ENCODE measurements at places on chromosomes 12 and 14.

GRCh38 chr14:102479777-102480176 is 29.8 kb downstream of the ANKRD9 start:
- no peaks in the 10 kb centered on the region for H3K27me3 ChIP-seq
- H3K36me3 ChIP-seq = peaks cover 10% of the 10 kb centered on the region
- no peak for DNase-seq
- H3K27ac ChIP-seq = no peak overlapping the region
- H3K4me1 ChIP-seq = peaks cover 2% of the 10 kb centered on the region

- peaks cover 5% of the 10 kb centered on the region for H3K4me1 ChIP-seq
- peak overlapping the region; percentile 85 for H3K4me3 ChIP-seq
- peak; percentile 34 for DNase-seq
- H3K27ac ChIP-seq = peak overlapping the region; percentile 77
- H3K27me3 ChIP-seq = peaks cover 13% of the 10 kb centered on the region
Measured at GRCh38 chr12:122021193-122021821, 377 bp upstream of the BCL7A start.

GRCh38 chr14:99078426-99078825 is 193.6 kb downstream of the BCL11B start:
- H3K27ac ChIP-seq = no peak overlapping the region
- H3K27me3 ChIP-seq = no peaks in the 10 kb centered on the region

DNA sequence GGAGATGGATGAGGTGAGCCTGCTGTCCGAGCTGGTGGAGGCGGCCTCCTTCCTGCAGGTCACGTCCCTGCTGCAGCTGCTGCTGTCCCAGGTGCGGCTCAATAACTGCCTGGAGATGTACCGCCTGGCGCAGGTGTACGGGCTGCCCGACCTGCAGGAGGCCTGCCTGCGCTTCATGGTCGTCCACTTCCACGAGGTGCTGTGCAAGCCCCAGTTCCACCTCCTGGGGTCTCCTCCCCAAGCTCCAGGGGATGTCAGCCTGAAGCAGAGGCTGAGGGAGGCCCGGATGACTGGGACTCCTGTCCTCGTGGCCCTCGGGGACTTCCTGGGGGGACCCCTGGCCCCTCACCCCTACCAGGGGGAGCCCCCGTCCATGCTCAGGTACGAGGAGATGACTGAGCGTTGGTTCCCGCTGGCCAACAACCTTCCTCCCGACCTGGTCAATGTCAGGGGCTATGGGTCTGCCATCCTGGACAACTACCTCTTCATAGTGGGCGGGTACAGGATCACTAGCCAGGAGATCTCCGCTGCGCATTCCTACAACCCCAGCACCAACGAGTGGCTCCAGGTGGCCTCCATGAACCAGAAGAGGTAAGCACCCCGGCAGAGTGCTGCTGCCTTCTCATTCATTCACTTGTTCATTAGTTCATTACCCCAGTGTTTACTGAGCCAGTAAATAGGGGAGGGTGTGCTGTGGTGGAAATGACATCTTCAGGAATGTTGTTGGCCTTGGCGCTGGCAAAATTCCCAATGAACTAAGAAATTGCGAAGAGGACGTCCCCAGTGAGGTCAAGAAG is 774 bp upstream of the MANSC4 start:
- H3K27ac ChIP-seq = peak overlapping the region; percentile 83
- no peaks in the 10 kb centered on the region for H3K27me3 ChIP-seq
- peaks cover 20% of the 10 kb centered on the region for H3K36me3 ChIP-seq
- peak overlapping the region; percentile 78 for H3K4me3 ChIP-seq
- DNase-seq = peak; percentile 51

GRCh38 chr12:92496790-92497189 is 206.0 kb upstream of the PLEKHG7 start:
- H3K4me3 ChIP-seq = no peak overlapping the region
- no peak for DNase-seq
- no peaks in the 10 kb centered on the region for H3K27me3 ChIP-seq
- H3K27ac ChIP-seq = no peak overlapping the region
- H3K4me1 ChIP-seq = peaks cover 13% of the 10 kb centered on the region

GRCh38 chr14:77804592-77804991 is 4.7 kb downstream of the ADCK1 start:
- no peak overlapping the region for H3K27ac ChIP-seq
- DNase-seq = peak; percentile 71
- no peak overlapping the region for H3K4me3 ChIP-seq
- H3K4me1 ChIP-seq = peaks cover 9% of the 10 kb centered on the region

DNA sequence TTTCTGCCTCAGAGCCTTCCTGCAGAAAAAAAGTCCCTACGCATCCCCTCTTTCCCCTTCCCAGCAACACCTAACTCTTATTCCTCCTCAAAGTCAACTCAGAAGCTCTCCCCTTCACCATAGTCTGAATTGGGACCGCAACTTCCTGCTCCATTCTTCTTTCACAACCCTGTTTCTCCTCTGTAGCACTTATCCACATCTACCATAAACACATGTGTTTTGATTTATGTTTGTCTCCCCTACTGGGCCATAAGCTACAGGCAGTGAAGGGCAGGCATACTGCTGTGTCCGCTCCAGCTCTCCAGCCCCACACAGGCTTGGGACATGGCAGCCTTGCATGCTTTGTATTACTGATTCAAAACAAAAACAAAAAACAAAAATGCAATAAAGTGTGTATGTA is 5.9 kb downstream of the SDR9C7 start:
- H3K36me3 ChIP-seq = no peaks in the 10 kb centered on the region
- peaks cover 6% of the 10 kb centered on the region for H3K4me1 ChIP-seq
- no peak overlapping the region for H3K4me3 ChIP-seq
- no peak for DNase-seq
- peaks cover 2% of the 10 kb centered on the region for H3K27me3 ChIP-seq

DNA sequence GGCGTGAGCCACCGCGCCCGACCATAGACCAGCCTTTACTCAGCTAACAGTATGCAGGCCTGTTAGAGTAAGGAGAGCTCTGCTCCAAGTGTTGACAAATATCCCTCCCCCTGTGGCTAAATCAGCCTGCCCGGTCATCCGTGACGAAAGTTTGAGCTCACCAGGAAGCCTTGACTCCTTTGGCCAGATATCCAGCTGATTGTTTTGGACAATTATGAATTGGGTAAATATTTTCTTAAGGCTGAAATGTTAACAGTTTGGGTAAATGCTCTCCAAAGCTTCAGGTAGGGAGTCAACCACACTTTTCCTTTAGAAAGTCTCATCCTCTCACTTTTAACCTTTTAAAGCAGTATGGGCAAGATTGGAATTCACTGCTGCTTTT is 157.9 kb downstream of the PAWR start:
- no peak overlapping the region for H3K27ac ChIP-seq
- H3K4me1 ChIP-seq = no peaks in the 10 kb centered on the region
- H3K36me3 ChIP-seq = no peaks in the 10 kb centered on the region
- H3K27me3 ChIP-seq = no peaks in the 10 kb centered on the region
- no peak for DNase-seq

DNA sequence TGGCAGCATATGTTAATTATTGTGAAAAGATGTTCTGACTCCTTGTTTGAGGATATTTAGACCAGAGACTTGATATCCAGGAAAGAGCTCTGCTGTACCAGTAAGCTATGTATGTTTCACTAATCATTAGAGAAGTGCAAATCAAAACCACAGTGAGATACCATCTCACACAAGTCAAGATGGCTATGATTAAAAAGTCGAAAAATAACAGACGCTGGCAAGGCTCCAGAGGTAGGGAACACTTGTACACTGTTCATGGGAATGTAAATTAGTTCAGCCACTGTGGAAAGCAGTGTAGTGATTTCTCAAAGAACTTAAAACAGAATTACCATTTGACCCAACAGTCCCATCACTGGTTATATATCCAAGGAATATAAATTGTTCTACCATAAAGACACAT is 171.6 kb downstream of the DPY19L2 start:
- H3K36me3 ChIP-seq = peaks cover 2% of the 10 kb centered on the region
- H3K4me1 ChIP-seq = no peaks in the 10 kb centered on the region
- H3K27ac ChIP-seq = no peak overlapping the region
- no peak for DNase-seq
- H3K27me3 ChIP-seq = no peaks in the 10 kb centered on the region

GRCh38 chr12:115464111-115464581 is 780.2 kb upstream of the TBX3 start:
- peaks cover 4% of the 10 kb centered on the region for H3K27me3 ChIP-seq
- no peak for DNase-seq
- H3K4me1 ChIP-seq = no peaks in the 10 kb centered on the region
- no peak overlapping the region for H3K4me3 ChIP-seq

GRCh38 chr12:104910196-104910840 is 47.8 kb downstream of the SLC41A2 start:
- DNase-seq = no peak
- no peaks in the 10 kb centered on the region for H3K27me3 ChIP-seq
- no peaks in the 10 kb centered on the region for H3K4me1 ChIP-seq
- H3K4me3 ChIP-seq = no peak overlapping the region

DNA sequence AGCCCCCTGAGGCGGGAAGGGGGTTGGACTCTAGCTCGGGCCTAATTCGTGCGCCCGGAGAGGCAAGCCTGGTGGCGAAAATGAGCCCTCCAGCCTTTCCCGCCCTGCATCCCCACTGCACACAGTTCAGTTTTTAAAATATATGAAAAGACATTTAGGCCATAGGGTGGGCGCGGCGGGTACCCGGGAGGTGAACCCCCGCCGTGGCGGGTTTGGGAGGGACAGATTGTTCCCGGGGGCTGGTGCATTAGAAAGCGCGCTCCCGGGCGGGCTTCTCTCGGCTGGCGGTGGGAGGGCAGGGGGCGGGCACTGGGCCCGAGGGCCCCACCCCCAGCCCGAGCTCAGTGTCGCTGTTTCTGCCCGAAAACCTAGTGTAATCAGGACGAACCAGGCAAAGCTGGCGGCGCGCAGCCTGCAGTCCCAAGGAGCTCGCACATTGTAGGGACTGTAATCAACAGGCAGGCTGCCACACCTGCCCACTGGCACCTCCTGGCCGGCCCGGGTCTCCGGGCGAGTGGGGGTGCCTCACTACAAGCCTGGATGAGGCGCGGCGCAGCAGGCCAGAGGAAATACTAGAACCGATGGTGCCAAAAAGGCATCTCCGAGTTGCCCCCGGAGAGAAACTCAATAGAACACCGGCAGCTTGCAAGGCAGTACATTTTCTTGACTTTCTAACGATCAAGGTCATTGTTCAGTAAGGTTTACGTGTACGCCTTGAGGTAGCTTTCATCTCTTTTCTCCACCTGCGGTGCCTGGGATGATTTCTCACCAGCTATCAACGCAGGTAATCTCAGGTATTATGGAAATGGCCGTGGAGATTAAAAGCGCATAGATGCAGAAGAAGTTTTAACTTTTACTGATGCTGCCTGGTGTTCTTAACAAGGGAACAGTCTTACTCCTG is 764 bp upstream of the SPTB start:
- peaks cover 10% of the 10 kb centered on the region for H3K4me1 ChIP-seq
- no peaks in the 10 kb centered on the region for H3K36me3 ChIP-seq
- peak overlapping the region; percentile 72 for H3K4me3 ChIP-seq
- DNase-seq = peak; percentile 79

DNA sequence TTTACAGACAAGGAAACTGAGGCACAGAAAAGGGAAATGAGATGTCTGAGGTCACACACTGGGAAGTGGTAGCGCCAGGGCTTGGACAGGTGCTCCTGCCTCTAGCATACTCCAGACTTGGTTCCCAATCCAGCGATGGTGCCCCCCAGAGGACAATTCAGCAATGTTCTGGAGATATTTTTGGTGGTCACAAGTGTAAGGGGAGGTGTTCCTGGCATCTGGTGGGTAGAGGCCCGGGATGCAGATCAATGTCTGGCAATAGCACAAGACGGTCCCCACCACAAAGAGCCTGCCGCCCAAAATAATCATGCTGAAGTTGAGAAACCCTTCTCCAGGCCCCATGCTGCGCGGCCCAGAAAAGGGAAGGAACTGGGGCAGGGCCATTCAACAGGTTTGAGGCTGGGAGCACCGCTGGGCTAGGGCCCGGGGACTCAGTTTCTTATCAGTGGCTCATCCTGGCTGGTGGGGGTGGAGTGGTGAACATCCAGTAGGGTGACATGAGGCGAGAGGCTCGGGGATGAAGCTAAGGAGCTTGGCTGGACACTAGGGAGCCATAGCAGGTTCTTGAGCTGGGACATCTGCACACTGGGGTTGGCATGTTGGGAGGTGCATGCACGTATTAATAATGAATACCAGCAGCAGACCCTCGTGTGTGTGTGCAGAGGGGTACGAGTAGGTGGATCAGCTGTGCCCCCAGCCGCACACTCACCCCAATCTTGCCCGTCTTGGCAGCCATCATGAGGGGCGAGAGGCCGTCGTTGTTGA is 35.1 kb downstream of the TRPV4 start:
- H3K27ac ChIP-seq = no peak overlapping the region
- peaks cover under 1% of the 10 kb centered on the region for H3K27me3 ChIP-seq
- H3K4me1 ChIP-seq = no peaks in the 10 kb centered on the region
- no peaks in the 10 kb centered on the region for H3K36me3 ChIP-seq
- no peak overlapping the region for H3K4me3 ChIP-seq

- H3K27ac ChIP-seq = no peak overlapping the region
- no peaks in the 10 kb centered on the region for H3K4me1 ChIP-seq
- H3K4me3 ChIP-seq = no peak overlapping the region
- no peaks in the 10 kb centered on the region for H3K27me3 ChIP-seq
- no peak for DNase-seq
Measured at GRCh38 chr12:105931762-105932570, 206.8 kb downstream of the NUAK1 start.

GRCh38 chr12:15404485-15404884 is 82.2 kb downstream of the PTPRO start:
- no peak for DNase-seq
- H3K36me3 ChIP-seq = no peaks in the 10 kb centered on the region
- no peak overlapping the region for H3K27ac ChIP-seq
- H3K27me3 ChIP-seq = peaks cover 8% of the 10 kb centered on the region
- peaks cover 4% of the 10 kb centered on the region for H3K4me1 ChIP-seq
- H3K4me3 ChIP-seq = no peak overlapping the region

DNA sequence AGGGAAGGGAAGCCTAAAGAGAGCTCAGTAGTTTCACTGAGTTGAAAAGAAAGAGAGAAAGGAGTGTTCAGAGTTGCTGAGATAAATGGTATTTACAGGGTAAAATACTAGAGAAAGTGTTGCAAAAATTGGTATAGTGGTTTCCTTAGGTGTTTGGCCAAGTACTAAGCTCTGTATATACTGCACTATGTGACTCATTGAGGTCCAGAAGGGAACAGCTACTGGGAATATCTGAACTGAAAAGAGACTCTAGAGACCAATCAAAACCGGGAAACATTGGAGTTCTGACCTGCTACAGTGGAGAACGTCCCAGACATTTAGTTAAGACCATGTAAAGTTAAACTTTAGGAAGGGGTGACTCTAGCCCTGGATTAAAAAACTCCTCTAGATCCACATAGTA is 42.7 kb upstream of the ALX1 start:
- DNase-seq = no peak
- H3K4me1 ChIP-seq = no peaks in the 10 kb centered on the region
- no peak overlapping the region for H3K4me3 ChIP-seq
- no peak overlapping the region for H3K27ac ChIP-seq

Data from activated CD4-positive, alpha-beta T cell treated with anti-CD3 and anti-CD28 coated beads for 36 hours (primary cell).